Osteocyte (in vitro differentiated cells): ENCODE measurements at places on chromosomes 12 and 14. TPM values are rescaled to one million over a fixed set of nuclear protein-coding genes. Genes with fewer than 3 reads are reported as not detected.
A peak's percentile ranks its signal among the peaks of the same experiment; 100 is the strongest.

DNA sequence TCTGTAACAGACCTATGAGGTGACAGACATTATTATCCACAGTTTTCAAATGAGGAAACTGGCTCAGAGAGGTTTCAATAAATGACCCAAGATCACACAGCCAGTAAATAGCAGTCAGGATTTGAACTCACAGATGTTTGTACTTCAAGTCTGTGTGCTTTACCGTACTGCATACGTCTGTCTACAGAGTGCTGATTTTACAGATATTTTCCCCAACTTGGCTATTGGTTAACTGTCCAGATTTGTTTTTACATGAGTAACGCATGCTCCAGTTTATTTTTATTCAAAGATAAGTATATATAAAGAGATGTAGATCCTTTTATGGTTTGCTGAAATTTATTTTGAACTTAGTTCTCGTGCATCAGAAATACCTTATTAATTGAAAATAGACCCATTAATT lies 65.7 kb upstream of the SLC38A2 start:
- no peak overlapping the region for H3K4me3 ChIP-seq
- peaks cover 31% of the 10 kb centered on the region for H3K4me1 ChIP-seq
- H3K27me3 ChIP-seq = no peaks in the 10 kb centered on the region
- no peak overlapping the region for H3K27ac ChIP-seq

- H3K4me3 ChIP-seq = no peak overlapping the region
- no peaks in the 10 kb centered on the region for H3K36me3 ChIP-seq
- peaks cover 44% of the 10 kb centered on the region for H3K4me1 ChIP-seq
- H3K27ac ChIP-seq = peak overlapping the region; percentile 81
- DNase-seq = no peak
- no peaks in the 10 kb centered on the region for H3K27me3 ChIP-seq
These were observed 49.2 kb downstream of the PSMA6 start for GRCh38 chr14:35341454-35341750.

- no peak for DNase-seq
- H3K4me3 ChIP-seq = no peak overlapping the region
- no peaks in the 10 kb centered on the region for H3K4me1 ChIP-seq
- H3K27me3 ChIP-seq = peaks cover 2% of the 10 kb centered on the region
These were observed 241.2 kb downstream of the RBM19 start for GRCh38 chr12:113724794-113725556.

GRCh38 chr12:109723311-109723881 lies 9.8 kb downstream of the FAM222A start:
- no peak overlapping the region for H3K4me3 ChIP-seq
- peaks cover 2% of the 10 kb centered on the region for H3K4me1 ChIP-seq
- no peak overlapping the region for H3K27ac ChIP-seq
- no peaks in the 10 kb centered on the region for H3K36me3 ChIP-seq

Gene ZDHHC17
- 41.1 and 44.3 TPM in 2 replicates for total RNA-seq

Gene NKX2-1
- not detected in 2 replicates for total RNA-seq

Gene GYS2
- 0.10 TPM in 1 of 2 replicates, not detected in the other for total RNA-seq
